ENCODE measurements at places on chromosomes 4 and X.

- DNase-seq = no peak
Observed at GRCh38 chr4:156638925-156639605, 332.5 kb downstream of the PDGFC start.

GRCh38 chrX:154658957-154659356, 5.6 kb upstream of the CTAG2 start:
- no peak for DNase-seq

DNA sequence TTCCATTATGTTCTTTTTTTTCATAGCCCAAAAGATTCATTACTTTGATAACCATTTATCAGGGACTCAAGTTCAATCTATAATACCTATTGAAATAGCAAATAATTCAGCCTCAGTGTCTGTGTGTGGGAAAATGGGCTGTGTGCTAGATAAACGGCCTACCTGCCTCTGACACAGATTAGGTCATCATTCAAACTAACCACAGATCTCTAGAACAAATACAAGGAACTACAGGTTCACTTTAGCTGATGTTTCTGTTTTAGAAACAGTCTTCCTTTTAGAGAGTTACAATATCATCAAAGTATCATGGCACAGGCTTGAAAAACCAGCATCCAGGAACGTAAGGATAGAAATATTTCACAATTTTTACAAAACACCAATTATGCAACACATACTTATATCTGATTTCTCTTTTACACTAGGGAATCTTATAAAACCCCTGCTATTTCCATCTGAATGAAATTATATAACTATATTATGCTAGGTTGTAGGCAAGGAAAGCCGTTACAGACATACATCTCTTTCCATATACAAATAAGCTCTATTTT, 56.6 kb upstream of the MAB21L2 start:
- no peak for DNase-seq

GRCh38 chr4:79688691-79689090, 280.7 kb upstream of the GK2 start:
- no peak for DNase-seq

- no peak for DNase-seq
Observed at GRCh38 chr4:6268650-6269615, 717 bp upstream of the WFS1 start.

Data from NCI-H187 treated with DMSO at 0.1 percent for 48 hours (cell line).